A375 (cell line): ENCODE measurements at places on chromosomes 5 and 9. TPM values are rescaled to one million over a fixed set of nuclear protein-coding genes. Genes with fewer than 3 reads are reported as not detected.

GABRP gene
- total RNA-seq: not detected in 2 replicates

LHX2 gene
- not detected in 2 replicates for total RNA-seq

POLR1E gene
- 58.2 and 65.9 TPM in 2 replicates for total RNA-seq

ANKRD31 gene
- 0.32 and 0.34 TPM in 2 replicates for total RNA-seq

STPG3 gene
- total RNA-seq: not detected in 2 replicates

SLC23A1 gene
- total RNA-seq: not detected in 2 replicates

CDKN2A gene
- 7.8 and 14.4 TPM in 2 replicates for total RNA-seq

ANKRD55 gene
- 0.74 and 1.1 TPM in 2 replicates for total RNA-seq

SH3GL2 gene
- total RNA-seq: 1.8 and 2.4 TPM in 2 replicates
